ENCODE measurements at places on chromosomes 1 and 21. TPM values are rescaled to one million over a fixed set of nuclear protein-coding genes. Genes with fewer than 3 reads are reported as not detected.

NTRK1 gene
- not detected for total RNA-seq

EPS8L3 gene
- not detected for total RNA-seq

CFAP141 gene
- not detected for total RNA-seq

TIAM1 gene
- total RNA-seq = 0.14 TPM

CELA3A gene
- total RNA-seq = not detected

PLEKHG5 gene
- total RNA-seq = 39.0 TPM

A3GALT2 gene
- not detected for total RNA-seq

ACTN2 gene
- total RNA-seq = 2.5 TPM

KCNJ10 gene
- not detected for total RNA-seq

FAM163A gene
- total RNA-seq = not detected

FMO5 gene
- 1.1 TPM for total RNA-seq

PTGER3 gene
- total RNA-seq = 0.07 TPM

CACNA1S gene
- not detected for total RNA-seq

ATP1A4 gene
- not detected for total RNA-seq

LAX1 gene
- 0.13 TPM for total RNA-seq

KNCN gene
- total RNA-seq = not detected

All from thoracic aorta endothelial cell (primary cell).